ENCODE measurements at places on chromosomes 4 and X.

GRCh38 chr4:13452927-13453579, 31.1 kb downstream of the RAB28 start:
- no peak for DNase-seq

DNA sequence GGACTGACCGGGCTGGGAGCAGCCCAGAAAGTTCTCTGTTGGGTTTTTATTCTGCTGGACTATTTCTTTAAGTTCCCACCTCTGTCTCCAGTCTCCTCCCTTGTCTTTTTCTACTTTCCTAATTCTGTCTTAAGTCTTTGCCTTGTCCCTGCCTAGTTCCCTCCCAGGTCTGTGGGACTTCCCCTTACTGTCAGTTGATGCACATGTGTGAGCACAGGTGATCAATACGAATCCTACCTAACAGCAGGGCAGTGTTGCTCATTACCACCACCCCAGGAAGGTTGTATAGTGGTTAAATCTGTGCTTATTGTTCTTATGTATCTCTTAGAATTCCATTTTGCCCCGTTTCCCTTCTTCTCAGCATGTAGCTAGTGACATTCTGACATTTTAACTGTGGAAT, 62.1 kb downstream of the GALNTL6 start:
- DNase-seq, result no peak

- no peak for DNase-seq
Measured at GRCh38 chr4:73036123-73036522, 33.4 kb downstream of the COX18 start.

GRCh38 chrX:107273795-107274194, 67.4 kb downstream of the DNAAF6 start:
- DNase-seq, result no peak

GRCh38 chr4:6017800-6018199, 431 bp downstream of the C4orf50 start:
- DNase-seq, result no peak

GRCh38 chrX:122272011-122272410, 912.1 kb upstream of the GRIA3 start:
- no peak for DNase-seq

DNA sequence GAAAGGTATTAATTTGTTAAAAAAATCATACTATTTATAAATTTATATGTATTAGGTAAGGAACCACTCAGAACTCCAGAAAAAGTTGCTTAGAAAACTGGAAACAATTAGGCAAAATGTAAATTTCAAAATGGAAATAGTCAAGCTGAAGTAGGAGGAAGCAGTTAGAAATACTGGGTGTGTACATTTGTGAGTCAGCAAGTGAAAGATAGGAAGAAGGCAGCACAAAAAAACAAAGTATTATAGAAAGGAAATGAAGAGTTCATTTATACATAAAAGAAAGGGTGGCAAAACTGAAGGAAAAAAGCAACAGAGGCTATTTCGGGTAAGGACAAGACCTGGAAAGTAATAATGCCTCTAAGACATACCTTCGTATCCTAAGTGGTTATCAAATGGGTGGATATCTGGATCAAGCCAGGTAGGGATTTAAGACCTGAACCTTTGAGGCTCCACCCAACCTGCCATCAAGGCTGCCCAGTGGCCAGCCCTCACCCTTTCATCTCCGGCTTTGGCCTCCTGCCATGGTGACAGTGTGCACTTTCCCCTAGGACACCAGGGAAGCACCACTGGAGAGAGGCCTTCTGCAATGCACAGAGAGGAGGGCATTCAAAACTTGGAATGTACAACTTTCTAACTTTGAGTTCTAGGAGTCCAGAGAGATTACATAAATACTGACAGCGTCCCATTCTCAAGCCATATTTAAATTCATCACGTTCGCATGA, at the start of gene LRRC66:
LRRC66 (minus strand) TSS at position 428 of the 722 bp plus-strand sequence. CDS start 2,750 bp downstream, outside the sequence.
- DNase-seq, result peak; percentile 96

GRCh38 chr4:30722359-30723200, 2.4 kb downstream of the PCDH7 start:
- DNase-seq, result no peak

DNA sequence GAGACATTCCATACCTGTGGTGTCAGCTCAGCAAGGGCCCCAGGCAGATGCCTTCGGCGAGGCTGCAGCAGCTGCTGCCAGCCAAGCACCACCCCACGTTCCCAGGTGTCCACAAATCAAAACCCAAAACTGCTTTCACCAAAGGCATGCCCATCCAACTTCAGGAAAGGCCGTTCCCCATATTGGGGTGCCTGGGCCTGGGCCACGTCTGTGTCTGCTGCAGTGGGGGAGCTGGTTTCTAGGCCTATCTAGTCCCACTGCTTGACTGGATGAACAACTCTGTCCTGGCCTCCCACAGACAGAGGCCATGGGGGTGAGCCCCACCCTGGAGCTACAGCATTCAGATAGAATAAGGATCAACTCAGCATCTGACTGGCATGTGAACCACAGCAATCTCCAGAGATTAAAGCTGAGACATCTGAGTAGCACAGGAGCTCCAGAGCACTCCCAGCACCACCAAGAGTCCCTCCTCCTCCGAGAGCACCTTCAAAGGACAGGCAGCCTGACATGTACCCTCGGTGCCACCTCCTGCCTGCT, 37.0 kb downstream of the NAT8L start:
- DNase-seq, result no peak

- peak; percentile 6 for DNase-seq
Measured at GRCh38 chr4:182978152-182978827, 61.1 kb upstream of the DCTD start.

- DNase-seq, result peak; percentile 32
Measured at GRCh38 chr4:114474188-114474800, 124.3 kb upstream of the UGT8 start.

- no peak for DNase-seq
Measured at GRCh38 chr4:101039367-101039766, 308.0 kb downstream of the PPP3CA start.

- no peak for DNase-seq
Measured at GRCh38 chrX:48498374-48498809, 10.4 kb upstream of the PORCN start.

GRCh38 chr4:165288639-165289422, 38.6 kb upstream of the MSMO1 start:
- DNase-seq, result peak; percentile 29

GRCh38 chr4:91340822-91341221, 962.9 kb upstream of the GRID2 start:
- no peak for DNase-seq

GRCh38 chr4:1204286-1204827, 32.0 kb upstream of the SPON2 start:
- DNase-seq, result no peak

GRCh38 chr4:150583287-150584110, 1.5 kb downstream of the MAB21L2 start:
- DNase-seq, result no peak

DNA sequence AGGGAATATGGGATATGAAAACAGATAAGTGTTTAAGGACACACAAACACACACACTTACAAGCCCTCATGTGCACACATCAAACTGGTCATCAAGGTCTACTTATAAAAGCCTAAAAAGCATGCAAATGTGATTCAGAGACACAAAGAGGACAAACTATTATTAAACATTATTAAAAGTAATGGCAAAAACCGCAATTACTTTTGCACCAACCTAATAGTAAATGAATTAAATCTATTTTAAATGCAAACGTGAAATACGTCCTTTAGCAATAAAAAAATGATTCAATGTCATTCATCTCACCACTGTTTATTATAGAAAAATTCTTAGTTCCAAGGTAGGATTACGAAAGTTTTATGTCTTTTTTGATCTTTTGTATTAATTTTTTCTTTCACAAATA, 91.1 kb upstream of the ARMCX2 start:
- no peak for DNase-seq

- peak; percentile 58 for DNase-seq
Measured at GRCh38 chr4:142347241-142347640, 498.9 kb downstream of the INPP4B start.

- DNase-seq, result peak; percentile 31
Measured at GRCh38 chrX:94400488-94400887, 726.5 kb downstream of the FAM133A start.

DNA sequence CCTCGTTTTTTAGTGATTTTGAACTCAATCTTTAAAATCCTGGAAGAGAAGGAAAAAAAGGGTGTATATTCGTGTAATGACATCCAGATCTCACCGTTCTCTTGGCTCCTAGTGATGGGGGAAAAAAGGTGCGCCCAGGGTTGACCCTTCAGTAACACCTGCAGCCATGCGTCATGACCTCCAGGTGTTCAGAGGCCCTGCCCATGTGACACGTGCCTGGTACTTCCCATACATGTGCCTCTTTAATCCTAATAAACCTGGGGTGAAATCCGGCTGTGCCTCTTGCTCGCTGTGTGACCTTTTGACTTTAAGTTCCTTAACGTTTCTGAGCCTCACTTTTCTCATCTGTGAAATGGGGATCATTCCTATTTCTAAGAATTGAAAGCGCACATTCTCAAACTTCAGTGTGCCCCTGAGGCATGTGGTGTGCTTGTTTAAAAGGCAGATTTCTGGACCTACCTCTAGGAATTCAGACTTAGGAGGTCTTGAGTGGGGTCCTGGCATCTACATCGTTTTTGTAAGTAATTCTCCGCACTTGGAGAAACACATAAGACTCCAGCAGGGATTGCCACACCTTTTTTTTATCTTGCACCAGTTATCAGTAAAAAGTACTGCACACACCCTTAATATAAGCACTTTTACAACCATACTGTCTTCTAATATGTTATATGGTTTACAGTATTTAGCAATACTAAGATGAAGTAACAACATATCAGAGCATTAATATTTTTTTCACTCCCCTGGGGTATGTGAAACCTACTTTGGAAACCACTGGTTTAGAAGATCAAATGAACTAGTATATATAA, 90.1 kb downstream of the RELL1 start:
- no peak for DNase-seq

DNA sequence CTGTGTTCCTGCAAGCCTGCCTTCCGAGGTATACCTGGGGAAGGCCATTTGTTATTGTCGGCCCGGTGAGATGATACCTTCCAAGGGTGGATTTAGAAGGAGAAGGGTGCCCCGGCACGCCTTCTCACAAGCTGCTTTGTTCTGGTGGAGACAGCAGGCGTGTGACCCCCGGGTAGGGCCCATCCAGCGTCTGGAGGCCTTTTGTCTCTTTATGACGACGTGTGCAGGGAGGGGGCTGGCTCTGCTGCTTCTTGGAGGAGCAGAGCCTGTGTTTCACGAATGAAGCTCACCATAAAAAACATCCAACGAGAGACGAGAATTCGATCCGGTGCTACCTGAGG, 45.3 kb downstream of the SHOX start:
- DNase-seq, result no peak
